ENCODE measurements at places on chromosomes 4 and X.

DNA sequence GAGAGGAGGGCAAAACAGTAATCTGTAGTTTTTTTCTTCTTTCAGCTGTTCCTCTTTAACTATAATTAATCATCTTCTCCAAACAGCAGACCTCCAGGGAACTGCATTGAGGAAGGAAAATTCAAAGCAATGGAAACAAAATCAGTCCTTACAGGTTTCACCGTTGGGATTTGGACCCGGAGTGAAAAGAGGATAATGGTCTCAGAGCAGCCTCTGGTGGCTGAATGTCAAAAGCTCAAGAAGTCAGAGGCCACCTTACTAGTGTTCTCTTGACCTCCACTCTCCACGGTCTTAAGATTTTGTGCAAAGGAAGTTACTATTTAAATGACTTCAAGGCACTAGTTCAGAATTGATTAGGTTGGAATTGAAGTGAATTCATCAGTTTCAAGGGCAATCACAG lies 16.0 kb upstream of the MID1 start:
- no peaks in the 10 kb centered on the region for H3K4me1 ChIP-seq
- no peak overlapping the region for H3K4me3 ChIP-seq
- H3K27me3 ChIP-seq, result no peaks in the 10 kb centered on the region
- DNase-seq, result no peak
- H3K36me3 ChIP-seq, result no peaks in the 10 kb centered on the region

- no peaks in the 10 kb centered on the region for H3K27me3 ChIP-seq
- no peak for DNase-seq
- H3K27ac ChIP-seq, result no peak overlapping the region
- peaks cover 61% of the 10 kb centered on the region for H3K36me3 ChIP-seq
- no peak overlapping the region for H3K4me3 ChIP-seq
Observed at GRCh38 chr4:87108142-87108546, 112.3 kb downstream of the KLHL8 start.

DNA sequence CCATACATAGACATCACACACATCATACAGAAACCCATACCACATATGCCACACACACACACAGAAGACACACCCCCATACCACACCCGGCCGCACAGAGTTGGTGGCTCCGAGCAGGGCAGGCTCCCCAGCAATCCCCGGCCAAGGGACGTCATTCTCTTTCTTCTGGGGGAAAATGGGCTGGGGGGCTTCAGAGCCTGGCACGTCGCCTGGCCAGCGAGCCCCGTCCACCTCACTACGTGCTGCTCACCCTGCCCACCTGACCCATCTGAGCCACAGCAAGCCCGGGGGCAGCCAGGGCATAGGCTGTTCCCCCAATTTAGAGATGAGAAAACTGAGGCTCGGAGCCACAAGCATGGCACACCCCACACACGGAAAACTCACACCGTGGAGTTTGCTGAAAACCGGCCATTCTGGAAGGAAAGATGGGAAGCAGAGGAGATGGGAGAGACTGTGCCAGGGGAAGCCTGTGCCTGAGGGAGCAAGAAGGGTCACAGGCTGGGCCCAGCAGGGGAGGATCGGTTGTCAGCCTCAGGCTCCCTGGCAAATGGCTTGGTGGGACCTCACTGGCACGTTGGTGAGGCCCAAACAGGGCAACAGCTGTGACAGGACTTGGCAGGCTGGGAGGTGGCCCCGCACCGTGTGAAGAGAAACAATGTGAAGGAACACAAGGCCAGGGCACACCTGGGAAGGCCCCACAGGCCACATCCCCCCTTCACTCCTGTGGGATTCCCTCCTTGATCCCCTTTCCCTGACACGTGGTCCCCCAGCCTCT lies 73.2 kb downstream of the JAKMIP1 start:
- no peak for DNase-seq
- no peaks in the 10 kb centered on the region for H3K36me3 ChIP-seq
- no peaks in the 10 kb centered on the region for H3K27me3 ChIP-seq
- no peak overlapping the region for H3K27ac ChIP-seq

GRCh38 chrX:122094611-122095010 lies 1047.2 kb downstream of the GLUD2 start:
- H3K4me3 ChIP-seq, result no peak overlapping the region
- no peaks in the 10 kb centered on the region for H3K27me3 ChIP-seq
- H3K4me1 ChIP-seq, result no peaks in the 10 kb centered on the region
- no peak for DNase-seq
- H3K27ac ChIP-seq, result no peak overlapping the region

- no peaks in the 10 kb centered on the region for H3K4me1 ChIP-seq
Observed at GRCh38 chr4:110826656-110827055, 203.8 kb upstream of the PITX2 start.

All from activated B cell treated with CpG ODN at 0.5 μM for 24 hours (primary cell).